Stimulated activated CD4-positive, alpha-beta T cell treated with anti-CD3 and anti-CD28 coated beads, Interleukin-15, amount 100 ng/mL, for 1 hour (primary cell): ENCODE measurements at places on chromosomes 11 and 22.

DNA sequence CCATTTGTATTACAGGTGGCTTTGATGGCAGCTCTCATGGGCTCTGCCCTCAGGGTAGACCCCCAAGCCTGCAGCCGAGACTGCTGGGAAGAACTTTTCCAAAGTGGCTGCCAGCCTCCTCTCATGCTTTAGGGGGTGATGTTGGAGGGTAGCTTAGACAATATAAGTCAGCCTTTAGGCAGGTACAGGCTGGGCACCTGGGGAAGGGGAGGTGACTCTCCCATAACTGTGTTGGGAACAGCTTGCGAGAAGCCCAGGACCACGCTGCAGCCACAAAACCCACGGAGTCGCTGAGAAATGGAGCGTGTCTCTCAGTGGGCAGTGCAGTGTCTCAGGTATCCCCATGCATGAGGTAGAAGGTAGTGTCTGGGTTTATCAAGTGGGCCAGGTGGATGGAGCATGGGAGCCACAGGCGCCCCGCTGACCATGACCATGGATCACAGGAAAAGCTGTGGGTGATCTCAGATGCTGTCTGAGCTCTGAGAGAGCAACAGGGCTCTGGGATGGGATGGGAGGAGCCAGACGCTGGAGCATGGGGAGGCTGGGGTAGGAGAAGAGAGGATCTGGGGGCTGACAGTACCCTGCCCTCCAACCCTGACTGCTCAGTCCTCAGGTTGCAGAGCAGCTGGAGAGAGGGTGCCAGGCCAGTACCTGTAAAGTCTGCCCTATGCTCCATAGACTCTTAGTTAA, 115.2 kb downstream of the FEZ1 start:
- DNase-seq: no peak

GRCh38 chr11:9741260-9741659, 77.4 kb downstream of the SWAP70 start:
- no peak for DNase-seq

DNA sequence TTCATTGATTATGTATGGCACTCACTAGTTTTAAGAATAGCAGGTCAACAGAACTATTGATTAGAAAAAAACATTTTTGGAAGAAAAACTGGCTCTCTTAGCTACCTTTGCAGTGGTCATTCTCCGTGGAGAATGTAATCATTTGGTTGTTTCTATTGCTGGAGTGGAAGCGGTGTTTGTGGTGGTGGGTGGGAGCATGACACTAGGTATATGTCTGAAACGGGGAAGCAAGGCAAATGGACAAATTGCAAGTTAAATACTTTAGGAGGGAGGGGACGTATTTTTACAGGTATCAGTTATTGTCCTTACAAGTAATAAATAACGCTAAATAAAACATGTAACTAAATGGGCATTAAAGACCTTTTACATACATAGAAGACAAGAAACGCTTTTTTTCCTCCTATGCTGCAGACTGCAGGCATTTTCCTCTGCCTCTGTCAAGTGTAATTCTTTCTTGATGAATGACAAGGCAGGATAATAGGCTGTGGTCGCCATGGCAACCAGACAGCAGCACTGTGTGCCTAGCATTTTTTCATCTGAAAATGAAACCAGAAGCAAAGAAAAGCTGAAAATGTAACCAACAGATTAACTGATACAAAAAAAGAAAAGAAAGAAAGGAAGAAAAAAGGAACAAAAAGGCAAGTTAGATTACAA, 46.2 kb downstream of the BLID start:
- DNase-seq: no peak

DNA sequence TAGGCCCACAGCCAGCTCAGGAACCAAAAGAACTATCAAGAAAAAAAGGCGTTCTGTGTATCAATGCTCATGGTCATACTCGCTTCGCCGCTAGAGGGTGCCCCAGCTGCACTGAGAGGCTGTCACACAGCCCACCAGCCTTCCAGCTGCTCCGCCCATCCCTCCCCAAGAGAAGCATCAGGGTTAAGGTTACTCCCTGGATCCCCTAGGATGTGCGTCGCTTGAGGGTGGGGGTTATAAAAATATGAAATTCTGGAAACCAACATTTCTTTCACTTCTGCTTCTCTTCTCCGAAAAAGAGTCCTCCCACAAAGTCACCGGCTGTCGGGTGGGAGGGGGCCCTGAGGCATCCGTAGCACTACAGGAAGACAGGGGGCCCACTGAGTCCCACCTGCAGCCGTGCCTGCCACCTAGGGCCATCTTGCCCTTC, 1.7 kb downstream of the CBX6 start:
- DNase-seq: peak; percentile 68

DNA sequence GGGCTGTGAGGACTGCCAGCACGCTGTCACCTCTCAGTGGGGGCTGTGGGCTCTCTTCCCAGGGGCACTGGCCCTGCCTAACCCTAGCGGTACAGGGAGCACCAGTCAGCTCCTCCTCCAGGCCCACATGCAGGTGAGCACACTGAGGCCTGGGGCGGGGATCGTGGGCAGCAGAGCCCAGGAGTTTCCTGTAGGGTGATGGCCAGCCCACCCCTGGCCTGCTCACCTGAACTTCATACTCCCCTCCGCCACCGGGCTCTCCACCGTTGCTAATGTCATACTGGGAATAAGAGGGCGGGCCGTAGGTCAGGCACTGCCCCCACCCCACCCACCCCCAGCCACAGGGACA, 10.0 kb upstream of the TREH start:
- DNase-seq: no peak

DNA sequence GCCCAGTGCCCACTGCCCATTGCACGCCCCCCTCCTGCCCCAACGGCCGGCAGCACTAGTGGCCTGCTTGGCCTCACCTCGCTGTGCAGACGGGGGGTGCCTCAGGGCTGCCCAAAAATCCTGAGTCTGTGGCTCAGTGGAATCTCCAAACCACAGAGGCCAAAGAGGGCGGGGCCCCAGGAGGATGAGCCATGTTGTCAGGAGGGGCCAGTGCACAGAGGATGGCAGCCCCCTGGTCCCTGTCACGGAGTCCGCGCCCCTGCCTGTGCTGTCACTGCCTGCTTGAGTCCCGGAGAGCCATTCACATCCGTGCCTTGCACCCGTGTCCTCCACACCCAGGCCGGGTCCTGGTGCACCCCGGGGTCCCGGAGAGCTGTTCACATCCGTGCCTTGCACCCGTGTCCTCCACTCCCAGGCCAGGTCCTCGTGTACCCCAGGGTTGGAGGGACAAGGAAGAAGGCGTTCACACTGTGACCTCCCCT, 36.4 kb upstream of the MUC5AC start:
- no peak for DNase-seq

GRCh38 chr22:30250661-30251267, 4.2 kb upstream of the LIF start:
- no peak for DNase-seq

- no peak for DNase-seq
These were observed 26.9 kb downstream of the CD82 start for GRCh38 chr11:44592125-44592940.

- DNase-seq: no peak
These were observed 44.4 kb upstream of the TSKU start for GRCh38 chr11:76738618-76739240.

DNA sequence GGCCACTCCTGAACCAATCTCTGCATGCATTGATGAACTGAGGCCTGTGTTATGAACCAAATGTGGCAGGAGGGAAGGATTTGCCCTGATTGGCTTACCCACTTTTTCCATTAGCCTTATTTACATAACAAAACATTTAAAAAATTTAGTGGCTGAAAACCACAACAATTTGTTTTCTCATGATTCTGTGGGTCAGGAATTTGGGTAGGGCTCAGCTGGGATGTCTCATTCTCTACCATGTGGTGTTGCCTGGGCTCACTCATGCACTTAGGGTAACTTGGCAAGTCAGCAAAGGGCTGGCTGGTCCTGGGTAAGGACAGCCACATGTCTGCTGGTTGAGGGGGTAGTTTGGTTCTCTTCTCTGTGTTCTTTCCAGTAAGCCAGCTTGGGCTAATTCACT, 35.1 kb upstream of the CYP2R1 start:
- no peak for DNase-seq

- DNase-seq: no peak
These were observed 682.6 kb downstream of the KCNA4 start for GRCh38 chr11:29333993-29334775.

DNA sequence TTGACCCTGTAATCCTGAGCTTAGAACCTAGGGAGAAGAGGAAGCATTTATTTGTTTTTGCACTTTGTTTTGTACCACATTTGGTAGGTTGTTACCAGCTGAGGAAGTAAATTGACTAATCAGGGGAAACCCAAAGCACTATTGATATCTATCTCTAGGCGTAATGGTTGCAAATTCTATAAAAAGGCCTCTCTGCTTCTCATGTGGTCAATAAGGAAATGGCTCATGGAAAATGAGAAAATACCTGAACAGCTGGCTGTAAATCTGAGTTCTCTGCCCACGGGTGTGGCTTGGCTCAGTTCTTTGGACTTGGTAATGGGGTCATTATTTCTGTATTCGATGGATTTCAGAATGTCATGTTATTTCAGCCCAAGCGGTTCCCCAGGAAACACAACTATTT, 42.4 kb downstream of the BARX2 start:
- no peak for DNase-seq

GRCh38 chr22:41555325-41555982, 5.4 kb upstream of the CSDC2 start:
- no peak for DNase-seq

DNA sequence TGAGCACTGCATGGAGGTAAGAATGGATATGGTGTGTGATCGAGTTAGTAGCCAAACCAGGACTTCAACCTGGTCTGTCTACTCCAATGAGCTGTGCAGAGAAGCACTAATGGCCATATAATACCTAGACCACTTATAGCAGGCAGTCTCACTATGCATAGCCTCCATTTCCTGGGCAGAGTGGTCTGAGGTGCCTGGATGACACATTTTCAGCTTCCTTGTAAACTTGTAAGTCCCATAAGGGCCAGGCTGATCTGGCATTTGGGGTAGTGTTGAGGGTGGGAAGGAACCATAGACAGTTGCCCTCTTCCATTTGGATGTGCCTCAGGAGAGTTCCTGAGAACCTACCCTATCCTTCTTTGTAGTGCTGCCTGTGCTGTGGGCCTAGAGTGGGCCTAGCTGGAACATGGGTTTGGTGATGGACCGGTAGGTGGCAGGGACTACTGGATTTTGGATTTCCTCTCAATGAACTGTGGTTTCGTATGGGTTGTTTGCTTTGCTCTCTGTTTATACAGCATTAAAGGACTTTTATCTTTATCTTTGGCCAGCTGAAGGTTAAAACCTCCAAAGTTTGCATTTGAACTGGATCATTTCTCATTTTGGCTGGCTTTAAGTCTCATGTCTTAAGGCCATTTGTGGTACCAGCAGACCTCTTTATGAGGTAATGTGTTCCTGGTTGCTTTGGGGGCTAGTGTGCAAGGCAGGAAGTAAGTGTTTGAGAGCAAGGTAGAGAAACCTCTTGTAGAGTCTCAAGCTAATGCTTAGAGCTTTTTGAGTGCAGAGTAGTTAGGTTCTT, 86.9 kb downstream of the STIM1 start:
- DNase-seq: no peak

DNA sequence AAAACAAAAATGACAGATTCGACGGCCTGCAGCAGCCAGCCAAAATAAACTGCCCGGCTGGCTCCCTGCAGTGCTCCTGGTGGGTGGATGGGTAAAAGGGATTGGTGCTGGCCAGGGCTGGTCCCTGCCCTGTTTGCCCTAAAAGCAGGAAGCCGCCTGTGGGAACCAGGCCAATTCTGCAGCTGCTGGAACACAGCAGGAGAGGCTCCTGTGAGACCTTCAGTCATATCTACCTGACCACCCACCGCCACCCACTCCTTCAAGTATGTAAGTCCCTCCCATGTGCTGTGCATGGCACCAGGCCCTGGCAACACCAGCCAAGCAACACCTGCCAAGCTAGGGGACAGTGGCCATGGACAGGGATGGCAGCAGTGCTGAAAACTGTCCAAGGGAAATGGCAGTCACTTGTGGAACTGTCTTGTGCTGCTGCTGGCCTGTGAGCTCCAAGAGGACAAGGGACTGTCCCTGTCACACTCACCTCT, 48.7 kb upstream of the ARFGAP3 start:
- no peak for DNase-seq

DNA sequence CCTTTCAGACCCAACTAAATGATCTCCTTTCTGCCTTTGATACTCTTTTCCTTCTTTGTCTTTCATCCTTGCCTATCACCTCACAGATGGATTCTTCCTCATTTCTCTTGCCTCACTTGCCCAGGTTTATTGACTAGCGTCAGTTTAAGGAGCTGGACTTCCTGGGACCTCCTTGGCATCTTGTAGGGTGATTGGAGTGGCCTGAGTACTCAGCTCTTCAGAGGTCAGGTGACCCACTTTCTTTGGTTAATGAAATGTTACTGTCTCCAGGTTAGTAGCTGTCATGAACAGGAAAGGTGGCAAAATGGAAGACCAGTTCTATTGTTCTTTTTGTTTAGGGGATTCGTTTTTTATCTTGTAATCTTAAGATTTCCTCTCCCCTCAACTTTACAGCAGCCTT, 4.6 kb upstream of the BACE1-AS start:
- no peak for DNase-seq

- DNase-seq: no peak
These were observed at the start of gene GPR152 for GRCh38 chr11:67452141-67452952. Gene GPR152, minus strand, starts transcription at chr11:67452729. Its CDS starts 5 bp downstream, at chr11:67452724.

DNA sequence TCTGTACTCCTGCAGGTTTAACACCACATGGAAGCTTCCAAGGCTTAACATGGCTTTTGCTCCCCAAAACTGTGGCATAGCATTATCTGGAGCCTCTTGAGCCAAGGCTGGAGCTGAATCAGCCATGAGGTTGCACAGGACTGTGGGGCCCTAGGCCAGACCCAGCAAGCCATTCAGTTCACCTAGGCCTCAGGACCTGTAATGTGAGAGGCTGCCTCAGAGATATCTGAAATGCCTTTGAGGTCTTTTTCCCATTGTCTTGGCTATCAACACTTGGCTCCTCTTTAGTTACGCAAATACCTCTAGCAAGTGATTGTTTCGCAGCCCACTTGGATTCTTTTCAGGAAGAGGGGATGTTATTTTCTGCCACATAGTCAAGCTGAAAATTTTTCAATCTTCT, 72.0 kb downstream of the VPREB1 start:
- DNase-seq: no peak

DNA sequence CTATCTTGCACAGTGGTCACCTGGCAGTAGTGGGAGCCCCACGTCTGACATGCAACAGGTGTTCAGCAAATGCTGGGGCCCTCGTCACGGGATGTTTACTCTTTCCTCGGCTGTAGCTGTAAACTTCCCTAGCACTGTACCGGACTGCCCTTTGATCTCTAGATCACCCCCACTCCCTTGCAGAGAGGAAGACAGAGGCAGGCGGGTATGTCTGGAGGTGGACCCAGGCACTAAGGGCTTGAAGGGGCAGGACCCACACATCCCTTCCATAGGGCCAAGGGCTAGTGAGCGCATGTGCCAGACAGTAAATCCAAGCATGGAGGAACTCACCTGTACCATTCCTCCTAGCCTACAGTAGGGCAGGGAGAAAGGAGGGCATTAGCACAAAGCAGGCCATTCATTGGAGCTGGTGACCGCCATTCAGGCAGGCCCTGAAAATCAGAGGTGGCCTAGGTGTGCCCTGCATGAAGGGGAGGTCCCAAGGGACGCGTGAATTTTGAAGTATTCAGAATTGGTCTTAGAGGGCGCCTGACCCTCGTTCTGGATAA, 1.9 kb upstream of the SMTN start:
- no peak for DNase-seq

GRCh38 chr11:114057147-114057546, 2.4 kb upstream of the ZBTB16 start:
- DNase-seq: no peak
